Activated CD8-positive, alpha-beta memory T cell treated with anti-CD3 and anti-CD28 coated beads for 4 hours (primary cell): ENCODE measurements at places on chromosomes 5 and 9.

DNA sequence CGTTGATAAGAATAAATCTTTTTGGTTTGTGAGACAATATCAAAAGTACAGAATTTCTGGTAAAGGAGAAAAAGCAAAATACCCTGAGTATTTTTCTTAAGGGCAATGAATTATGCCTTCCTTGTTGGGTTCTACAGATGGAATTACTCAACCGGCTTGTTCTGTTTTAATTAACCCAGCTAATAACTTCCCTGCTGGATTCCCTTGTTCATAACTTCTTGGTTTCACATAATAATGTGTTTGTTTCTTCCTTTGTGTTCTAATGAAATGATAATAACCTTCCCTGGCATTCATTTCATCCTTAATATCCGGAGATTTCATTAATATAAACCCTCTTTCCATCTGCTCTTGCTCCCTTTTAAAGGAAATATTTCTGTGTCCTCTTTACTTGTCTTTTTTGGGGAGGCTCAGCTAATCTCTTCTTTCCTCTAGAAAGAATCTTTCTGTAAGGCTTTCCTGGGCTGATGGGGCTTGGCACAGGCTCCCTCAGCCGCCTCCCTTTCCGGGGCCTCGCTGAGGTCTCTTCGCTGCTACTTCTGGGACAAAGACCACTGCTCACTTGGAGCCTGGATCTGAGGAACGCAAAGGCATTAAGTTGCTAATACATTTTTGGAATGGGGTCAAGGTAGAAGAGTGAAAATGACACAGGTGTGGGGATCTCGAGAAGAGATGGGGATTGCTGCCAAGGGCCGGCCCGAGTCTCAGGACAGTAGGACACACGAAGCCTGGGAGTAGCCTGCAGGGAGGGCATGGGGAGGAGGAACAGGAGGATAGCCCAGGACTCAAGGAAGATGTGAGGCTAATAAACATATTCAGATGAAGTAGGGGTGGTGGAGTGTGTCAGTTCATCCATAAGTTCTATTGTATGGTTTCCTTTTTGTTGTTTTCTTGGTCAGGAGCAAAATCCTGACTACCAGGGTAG lies 118.5 kb downstream of the NRG2 start:
- no peak for DNase-seq

DNA sequence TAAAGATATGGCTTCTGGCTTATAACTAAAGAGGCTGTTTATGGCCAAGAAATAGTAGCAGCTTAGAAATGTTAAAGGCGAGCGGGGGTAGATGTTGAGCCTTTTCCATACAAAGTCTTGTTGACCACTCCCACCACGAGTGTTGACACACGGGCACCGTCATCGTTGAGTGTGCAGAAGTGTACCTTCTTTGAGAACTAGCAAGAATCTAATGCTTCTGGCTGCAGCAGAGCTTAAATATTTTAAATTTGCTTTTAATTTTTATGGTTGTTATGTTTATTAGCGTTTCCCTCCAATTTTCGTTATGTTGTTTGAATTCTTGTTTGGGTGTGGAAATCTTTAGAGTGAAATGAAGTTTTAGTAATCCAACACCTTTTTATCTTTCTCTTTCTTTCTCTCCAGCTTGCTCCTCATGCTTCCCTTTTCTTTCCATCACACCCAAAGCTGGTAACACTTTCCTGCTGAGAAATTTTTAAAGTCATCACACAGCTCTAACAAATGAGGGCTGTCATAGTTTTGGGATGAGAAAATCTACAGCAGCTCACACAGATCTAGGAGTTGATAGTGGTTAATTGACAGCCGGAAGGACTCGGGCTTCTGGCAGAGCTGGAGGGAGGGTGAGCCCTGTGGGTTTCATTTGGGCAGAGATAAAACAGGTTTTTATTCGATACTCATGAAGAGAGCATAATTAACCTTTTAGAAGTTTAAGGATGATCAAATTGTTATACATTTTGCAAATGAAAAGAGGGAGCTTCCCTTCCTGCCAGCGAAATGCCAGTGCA lies 120.1 kb upstream of the ZNF608 start:
- DNase-seq = no peak

DNA sequence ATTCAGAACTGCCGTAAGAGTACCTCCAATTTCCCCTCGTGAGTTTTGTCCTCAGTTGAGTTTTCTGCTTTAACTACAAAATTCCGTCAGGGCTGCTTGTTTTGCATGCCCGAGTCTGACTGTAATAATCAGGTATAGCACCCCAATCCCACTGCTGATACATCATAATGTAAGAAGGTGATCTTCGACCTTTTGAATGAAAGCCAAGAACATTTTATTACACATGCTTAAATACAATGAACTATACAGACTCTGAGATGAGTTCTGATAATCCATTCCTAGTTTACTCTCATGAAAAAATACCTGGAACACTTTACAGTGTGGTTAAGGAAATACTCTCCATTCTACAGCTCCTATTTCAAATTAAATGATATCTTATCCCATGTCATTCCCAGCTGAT lies 49.2 kb upstream of the TSLP start:
- no peak for DNase-seq

GRCh38 chr5:3590161-3590966 lies 5.3 kb upstream of the IRX1 start:
- DNase-seq = no peak

GRCh38 chr5:159891371-159891770 lies 24.9 kb upstream of the ADRA1B start:
- no peak for DNase-seq

DNA sequence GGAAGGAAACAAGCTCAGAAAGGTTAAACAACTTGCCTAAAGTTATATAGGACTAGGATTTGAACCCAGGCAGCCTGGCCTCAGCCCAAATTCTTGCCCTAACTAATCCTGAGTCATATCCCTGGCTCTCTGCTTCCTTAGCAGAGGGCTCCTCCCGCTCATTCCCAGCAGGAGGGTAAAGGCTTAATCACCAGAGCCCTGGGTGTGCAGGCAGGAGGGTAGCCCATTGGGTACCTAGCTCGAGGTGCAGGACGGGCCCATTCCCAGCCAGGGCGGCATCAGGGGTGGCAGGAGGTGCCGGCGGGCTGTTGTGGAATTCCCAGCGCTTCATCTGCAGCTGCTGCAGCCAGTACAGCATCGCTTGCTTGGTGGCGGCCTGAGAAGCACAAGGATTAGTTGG lies 3.9 kb downstream of the TBC1D2 start:
- DNase-seq = no peak

GRCh38 chr5:140372971-140373487 lies 13.0 kb downstream of the SLC4A9 start:
- DNase-seq = peak; percentile 9

- no peak for DNase-seq
These were observed 50.5 kb upstream of the CTNNAL1 start for GRCh38 chr9:109063760-109064159.

GRCh38 chr9:78609450-78609849 lies 312.5 kb downstream of the PSAT1 start:
- no peak for DNase-seq

DNA sequence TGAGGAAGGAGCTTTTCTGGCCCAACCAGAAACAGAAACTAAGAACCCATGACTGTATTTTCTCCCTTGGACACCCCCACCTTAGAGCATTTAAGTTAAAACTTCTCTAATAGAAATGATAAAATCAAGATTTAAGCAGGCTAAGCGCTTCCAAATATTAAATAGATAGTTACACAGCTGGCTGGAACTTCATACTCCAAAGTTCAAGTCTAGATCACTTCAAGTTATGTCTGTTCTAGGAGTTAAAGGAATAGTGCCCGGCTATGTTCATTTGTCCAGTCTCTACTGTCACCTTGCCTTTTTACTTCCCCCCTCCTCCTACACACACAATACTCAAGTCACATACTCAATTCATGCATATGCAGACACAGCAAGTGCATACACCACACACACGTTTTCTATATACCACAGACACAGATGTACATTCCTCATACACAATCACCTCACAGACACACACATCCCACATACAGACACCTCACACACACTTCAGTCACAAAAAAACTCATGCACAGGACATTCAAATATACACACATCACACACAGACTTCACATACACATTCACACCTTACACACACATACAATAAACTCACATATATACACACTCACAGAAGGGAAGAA lies 237.7 kb downstream of the PDE4D start:
- DNase-seq = no peak

DNA sequence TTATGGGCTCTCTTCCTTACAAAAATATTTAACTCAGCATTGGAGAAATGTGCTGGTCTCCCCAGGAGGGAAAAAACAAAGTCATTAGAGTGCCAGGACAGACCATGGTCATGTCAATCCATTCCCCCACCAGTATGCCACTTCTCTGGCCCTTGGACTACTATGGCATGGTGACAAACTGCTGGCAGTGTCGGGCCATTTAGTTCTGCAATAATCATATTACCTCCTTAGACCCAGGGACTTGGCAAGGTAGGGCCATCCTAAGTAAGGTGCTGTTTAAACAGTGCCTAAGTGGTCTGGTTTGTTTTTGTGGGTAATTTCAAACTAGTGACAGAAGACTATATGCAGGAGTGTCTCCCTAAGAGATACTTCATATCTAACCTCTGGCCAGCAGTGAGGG lies 177.8 kb upstream of the STK32A start:
- no peak for DNase-seq

DNA sequence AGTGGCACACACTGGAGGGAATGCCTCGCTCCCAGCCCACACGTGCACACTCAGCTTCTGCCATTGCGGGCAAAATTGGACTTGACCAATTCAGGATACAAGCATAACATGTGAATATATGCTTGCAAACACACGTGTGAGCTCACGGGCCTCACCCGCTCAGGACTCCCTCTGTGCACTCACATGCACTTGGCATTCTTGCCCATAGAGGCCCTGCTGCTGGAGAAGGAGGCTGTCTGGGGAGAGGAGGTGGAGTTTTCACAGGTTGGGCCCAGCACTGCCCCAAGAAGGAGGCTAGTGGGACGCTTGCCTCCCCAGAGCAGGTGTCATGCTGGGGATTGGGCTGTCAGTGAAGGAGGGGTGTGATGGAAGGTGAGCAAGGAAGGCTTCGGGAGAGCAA lies 1.7 kb downstream of the MYMK start:
- no peak for DNase-seq

- no peak for DNase-seq
These were observed 133.9 kb downstream of the FSTL4 start for GRCh38 chr5:133478199-133478985.

- DNase-seq = no peak
These were observed 79.7 kb downstream of the MED27 start for GRCh38 chr9:131999692-132000551.

DNA sequence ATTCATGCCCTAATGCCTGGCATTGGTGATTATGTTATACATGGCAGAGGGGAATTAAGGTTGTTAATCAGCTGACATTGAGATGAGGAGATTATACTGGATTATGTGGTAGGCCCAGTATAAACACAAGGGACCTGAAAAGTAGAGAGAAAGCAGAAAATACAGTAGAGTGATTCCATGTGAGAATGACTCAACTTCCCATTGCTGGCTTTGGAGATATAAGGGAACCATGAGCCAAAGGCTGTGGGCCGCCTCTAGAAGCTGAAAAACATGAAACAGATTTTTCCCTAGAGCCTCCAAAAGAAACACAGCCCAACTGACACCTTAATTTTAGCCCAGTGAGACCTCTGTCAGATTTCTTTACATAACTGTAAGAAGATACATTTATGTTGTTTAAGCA lies 65.0 kb upstream of the CTXN3 start:
- DNase-seq = no peak

- no peak for DNase-seq
These were observed 930 bp downstream of the ANKS6 start for GRCh38 chr9:98795295-98795955.

DNA sequence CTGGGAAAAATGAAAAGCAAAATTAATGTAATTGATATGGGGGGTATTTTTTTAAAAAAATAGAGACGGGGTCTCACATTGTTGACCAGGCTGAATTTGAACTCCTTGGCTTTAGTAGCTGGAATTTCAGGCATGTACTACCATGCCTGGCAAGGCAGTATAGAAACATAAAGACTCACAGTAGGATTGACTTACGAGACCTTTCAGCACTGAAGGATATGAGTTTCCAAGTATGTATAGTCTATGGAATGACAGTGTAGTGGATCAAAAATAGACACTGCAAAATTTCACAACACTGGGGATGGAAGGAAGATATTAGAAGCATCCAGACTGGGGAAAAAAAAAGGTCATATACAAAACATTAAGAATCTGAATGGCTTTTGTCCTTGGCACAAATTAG lies 6.8 kb downstream of the DCP2 start:
- DNase-seq = no peak

- DNase-seq = no peak
These were observed 18.8 kb downstream of the SRD5A1 start for GRCh38 chr5:6652025-6652424.

- DNase-seq = no peak
These were observed 186.9 kb downstream of the GADD45G start for GRCh38 chr9:89791754-89792153.
